ENCODE measurements at places on chromosomes 6 and 20.

GRCh38 chr6:71324194-71324785, 35.7 kb downstream of the OGFRL1 start:
- DNase-seq = no peak

DNA sequence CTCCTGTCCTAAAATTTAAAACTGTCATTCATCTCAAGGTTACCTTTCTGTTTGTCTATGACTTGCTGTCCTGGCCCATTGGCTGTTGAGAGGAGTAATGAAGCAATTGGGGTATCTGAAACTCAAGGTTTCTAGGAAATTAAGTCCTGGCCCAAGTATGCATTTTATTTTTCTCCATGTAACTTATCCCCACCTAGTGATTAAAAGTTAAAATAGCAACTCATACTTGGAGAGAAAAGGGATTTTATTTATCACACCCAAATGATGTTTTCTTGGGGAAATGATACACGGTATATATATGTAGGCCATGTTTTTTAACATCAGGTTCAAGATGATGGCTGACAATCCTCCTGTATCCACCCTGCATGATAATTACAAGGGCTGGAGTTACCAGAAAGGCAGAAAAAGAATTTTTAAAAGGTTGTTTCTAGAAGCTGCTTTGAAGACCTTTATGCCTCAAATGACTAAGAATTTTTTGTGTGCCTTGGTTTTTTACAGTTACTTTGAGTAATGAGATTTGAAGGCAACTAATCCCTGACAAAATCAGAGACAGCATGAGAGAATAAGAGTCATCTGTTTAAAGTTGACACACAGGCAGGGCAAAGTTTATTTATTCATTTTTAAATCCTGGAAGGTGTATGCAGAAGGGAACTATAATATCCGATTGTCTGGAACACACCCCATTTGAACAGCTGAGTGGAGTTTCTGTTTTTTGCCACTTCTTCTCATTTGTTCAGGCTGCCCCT, 28.9 kb upstream of the C6orf58 start:
- DNase-seq = no peak

DNA sequence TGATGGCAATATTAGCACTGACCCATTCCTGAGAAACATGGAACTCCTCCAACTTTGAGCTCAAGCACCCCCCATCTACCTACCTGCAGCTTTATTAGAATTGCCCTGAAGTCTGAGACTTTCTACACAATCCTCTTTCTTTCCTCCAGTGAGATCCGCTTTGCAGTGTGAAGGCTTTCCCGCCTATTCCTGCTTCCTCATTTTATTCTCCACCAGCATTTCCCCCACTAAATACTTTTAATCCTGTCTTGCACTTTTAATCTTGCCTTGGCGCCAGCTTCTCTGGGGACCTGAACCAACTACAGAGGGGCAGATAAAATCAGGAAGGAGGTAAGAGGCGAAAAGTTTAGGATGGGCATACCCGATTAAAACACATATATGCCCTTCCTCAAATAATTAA, 178.1 kb upstream of the PRDM1 start:
- DNase-seq = no peak

- DNase-seq = no peak
Measured at GRCh38 chr6:70241991-70242420, 60.9 kb downstream of the COL9A1 start.

- DNase-seq = no peak
Measured at GRCh38 chr6:163745536-163746400, 331.2 kb downstream of the QKI start.

DNA sequence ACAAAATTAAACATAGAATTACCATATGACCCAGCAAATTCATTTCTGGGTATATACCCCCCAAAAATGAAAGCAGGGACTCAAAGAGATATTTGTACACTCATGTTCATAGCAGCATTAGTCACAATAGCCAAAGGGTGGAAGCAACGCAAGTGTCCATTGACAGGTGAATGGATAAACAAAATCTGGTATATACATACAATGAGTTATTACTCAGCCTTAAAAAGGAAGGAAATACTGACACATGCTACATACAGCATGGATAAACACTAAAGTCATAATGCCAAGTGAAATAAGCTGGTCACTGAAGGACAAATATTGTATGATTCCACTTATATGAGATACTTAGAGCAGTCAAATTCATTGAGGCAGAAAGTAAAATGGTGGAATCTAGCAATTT, 5.3 kb upstream of the STX11 start:
- no peak for DNase-seq

DNA sequence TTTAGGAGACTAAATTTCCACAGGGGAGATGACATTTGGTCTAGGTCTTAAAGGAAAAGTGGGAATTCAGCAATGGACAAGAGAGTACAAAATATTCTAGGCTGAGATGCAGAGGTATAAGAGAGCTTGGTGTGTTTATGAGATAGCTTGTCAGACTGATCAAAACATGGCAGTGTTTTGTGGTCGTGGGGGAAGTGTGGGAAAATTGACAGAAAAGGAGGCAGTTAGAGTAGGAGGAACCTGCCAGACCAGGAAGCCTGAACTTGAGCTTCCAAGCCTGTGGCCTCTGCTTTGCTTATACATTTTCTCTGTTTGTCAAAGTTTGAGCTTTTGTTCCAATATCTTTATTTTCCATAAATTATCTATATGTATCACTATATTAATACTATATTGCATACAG, 69.5 kb upstream of the MAP3K7 start:
- DNase-seq = no peak

- DNase-seq = no peak
Measured at GRCh38 chr6:137260217-137260616, 41.0 kb upstream of the IFNGR1 start.

DNA sequence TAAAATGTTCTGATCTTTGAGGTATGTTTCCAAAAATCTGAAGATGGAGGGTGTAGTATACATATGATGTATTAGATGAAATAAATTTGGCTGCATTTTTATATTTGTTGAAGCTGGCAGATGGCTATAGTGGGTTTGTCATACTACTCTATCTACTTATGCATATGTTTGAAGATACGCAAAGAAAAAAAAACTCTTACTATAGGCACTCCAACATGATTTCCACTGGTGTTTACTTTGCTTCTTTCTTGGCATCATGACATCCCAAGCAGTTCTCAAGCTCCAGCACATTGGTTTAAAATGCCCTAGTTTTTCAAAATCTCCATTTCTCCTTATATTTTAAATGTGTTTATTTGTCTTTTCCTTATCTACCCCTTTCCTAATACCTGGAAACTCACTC, 711.8 kb downstream of the PHF3 start:
- DNase-seq = no peak

GRCh38 chr6:158344534-158344933, 32.3 kb downstream of the TULP4 start:
- DNase-seq = peak; percentile 66

- no peak for DNase-seq
Measured at GRCh38 chr6:35363293-35363750, 21.0 kb downstream of the PPARD start.

DNA sequence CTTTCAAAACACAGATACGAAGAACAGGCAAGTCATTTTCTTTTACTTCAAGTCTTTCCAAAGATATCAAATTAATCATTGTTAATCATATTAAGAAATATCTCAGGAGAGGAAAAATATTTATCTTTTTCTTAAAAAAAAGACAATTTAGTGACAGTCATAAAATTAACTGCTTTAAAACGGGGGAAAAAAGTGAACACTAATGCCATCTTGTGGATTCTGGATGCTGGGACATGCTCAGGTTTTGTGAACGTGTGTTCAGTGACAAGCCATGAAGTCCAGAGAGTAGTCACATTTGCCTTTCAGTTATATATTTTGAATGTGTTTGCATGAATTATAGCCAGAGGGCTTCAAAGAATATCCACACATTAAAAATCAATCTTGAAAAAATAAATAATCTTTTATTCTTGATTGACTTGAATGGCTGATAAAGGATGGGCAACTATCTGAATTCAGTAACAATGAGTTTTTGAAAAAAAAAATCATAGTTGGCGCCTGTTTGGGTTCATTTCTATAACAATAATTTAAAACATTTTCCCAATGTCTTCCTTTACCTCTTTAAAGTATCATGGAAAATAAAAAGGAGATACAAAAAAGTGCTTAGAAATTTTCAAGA, 74.7 kb upstream of the NOX3 start:
- peak; percentile 21 for DNase-seq

DNA sequence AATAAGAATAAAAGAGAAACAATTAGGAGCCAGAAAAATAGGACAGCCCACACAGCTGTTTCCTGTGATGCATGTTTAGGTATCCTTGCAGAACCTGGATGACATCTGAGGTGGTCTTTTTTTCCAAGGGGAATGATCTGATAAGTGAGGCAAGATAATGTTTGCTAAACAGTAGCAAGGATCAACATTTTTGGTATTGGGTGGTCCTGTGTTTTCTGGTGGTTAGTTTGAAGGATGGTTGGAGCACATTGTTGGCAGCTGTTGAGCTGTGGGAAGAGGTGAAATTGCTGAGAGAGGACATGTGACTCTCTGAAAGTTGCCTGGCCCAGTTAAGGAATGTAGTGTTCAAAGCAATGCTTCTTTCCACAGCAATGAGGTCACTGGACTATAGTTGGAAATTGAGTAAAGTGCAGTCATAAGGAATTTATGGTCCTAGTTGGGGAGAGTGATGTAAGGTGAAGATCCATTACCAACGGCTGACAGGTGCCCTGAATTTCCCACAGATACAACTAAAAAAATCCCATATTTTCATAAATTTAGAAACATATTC, 270.2 kb upstream of the IMPG1 start:
- no peak for DNase-seq

DNA sequence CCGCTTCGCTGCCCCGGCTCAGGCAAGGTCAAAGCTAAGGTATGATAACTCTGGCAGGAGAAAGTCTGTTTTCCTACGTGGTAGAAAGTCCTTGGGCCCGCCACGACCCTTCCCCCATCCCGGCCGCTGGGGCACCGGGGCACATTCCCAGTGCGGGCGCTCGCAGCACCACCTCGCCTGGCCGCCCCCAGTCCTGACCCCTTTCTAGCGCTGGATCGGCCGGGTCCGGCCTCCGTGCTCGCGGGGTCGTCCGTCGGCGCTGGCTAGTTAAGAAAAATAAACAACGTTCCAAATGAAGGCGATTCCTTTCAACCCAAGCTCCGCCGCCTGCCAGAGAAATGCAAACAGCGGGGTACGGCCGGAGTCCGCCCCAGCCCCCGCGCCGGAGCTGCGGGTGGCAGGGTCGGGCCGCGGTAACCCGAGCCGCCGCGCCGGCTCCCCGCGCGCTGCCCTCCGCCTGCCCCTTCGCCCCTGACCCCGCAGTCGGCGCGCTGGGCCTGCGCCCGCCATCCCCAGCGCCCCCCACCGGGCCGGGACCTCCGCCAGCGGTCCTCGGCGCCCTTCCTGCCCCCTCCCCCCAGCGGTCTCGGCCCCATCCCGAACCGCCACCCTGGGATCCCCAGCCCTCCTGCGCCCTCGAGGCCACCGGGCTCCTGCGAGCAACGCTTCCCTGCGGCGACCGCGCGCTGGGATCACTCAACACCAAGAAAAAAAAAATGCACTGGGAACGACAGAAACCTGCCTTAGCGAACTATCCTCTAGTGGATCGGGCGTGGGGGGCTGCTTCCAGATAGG, 37.6 kb downstream of the NCR2 start:
- no peak for DNase-seq

GRCh38 chr6:100311707-100312251, 152.9 kb downstream of the SIM1 start:
- no peak for DNase-seq

DNA sequence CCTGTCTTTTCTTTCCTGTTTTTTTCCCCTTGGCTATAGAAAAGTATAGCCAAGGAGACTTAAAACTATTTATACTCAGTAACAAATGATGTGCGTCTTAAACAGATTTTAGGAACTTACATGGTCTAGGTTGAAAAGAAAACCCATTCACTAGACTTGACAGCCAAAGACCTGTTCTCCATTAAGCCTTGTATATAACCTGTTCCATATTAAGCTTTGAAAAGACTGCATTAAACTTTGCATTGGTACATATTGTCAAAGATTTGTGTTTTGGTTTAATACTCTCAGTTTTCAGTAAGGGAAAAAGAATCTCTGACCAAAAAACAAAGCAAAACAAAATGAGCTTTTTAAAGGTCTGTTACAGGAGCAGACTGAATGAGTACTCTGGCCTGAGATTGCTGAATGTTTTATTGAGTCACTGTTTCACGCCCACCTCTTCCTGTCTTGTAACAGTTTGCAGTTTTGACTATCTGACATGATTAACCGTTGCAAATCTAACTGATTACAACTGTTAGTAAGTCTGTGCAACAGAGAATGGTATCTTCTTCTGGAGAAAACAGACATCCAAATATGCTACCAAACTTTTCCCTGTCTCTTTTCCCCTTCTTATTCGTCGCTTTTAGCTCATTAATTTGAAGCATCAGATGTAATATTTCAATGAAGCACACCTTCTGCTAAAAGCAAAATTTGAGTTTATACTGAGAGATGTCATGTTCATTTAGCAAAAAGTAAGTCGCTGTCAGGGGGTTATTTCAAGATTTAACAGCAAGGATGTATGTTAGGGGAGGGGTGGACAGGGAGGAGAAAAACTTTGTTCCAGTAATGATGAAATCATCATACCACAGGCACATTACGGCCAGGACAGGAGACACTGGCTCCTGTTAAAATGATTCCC, 59.1 kb upstream of the SUPT3H start:
- DNase-seq = peak; percentile 67

GRCh38 chr6:19156443-19156842, 680.7 kb upstream of the ID4 start:
- no peak for DNase-seq

DNA sequence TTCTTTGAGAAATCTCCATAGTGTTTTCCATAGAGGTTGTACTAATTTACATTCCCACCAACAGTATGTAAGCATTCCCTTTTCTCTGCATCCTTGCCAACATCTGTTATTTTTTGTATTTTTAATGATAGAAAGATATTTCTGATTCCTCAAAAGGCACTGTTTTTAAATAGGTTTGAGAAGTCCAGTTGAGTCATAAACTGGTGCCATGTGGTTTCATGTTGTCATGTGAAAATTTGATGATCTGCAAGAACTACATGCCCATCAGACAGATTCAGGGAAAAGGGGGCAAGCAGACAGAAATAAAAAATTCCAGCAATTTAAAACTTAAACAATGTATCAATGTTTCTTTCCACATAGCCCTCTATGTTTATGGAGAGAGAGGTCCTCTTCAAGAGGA, 227.5 kb downstream of the KCNQ5 start:
- DNase-seq = no peak

Data from activated CD4-positive, alpha-beta memory T cell treated with anti-CD3 and anti-CD28 coated beads for 36 hours (primary cell).